Activated CD4-positive, alpha-beta T cell treated with anti-CD3 and anti-CD28 coated beads for 36 hours (primary cell): ENCODE measurements at places on chromosomes 13 and 19.

- DNase-seq: no peak
Measured at GRCh38 chr19:4428326-4428975, 26.0 kb downstream of the CHAF1A start.

DNA sequence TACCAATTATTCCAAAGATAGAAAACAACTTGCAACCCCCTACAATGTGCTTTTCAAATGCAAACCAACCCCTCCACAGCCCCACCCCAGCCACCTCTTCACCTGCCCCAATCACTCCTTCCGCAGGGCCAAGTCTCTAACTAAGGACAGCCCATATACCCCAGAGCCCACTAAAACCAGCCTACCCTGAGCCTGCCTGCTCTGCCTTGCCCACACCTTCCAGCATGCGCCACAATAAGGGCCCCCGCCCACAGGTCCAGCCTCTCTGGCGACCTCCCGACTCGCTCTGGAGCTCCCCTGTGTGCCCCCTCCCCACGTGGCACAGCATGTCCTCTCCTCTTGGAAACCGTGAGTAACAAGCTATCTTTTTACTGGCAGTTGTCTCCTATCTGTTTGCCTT is 42.8 kb upstream of the MEDAG start:
- DNase-seq: no peak

- no peak for DNase-seq
Measured at GRCh38 chr19:31013384-31014020, 335.7 kb downstream of the TSHZ3 start.

GRCh38 chr13:111202745-111203144 is 87.6 kb downstream of the ARHGEF7 start:
- peak; percentile 43 for DNase-seq

DNA sequence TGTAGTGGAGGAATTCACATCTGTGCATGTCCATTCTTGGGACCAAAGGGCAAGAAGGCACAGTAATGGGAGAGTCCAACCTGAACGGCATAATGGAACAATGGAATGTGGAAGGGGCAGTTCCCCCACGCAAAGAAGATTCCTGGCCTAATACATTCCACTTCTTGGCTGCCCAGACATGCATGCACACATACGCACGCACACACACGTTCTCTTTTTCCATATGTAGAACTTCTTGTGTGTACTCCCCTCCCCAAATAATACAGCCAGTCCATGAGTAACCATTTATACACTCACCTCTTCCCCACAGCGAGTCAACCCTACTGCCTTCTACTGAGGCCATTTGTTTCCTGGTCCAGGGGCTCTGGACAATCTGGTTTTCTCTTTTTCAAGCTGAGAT is 6.0 kb upstream of the STK24 start:
- no peak for DNase-seq

GRCh38 chr13:110855363-110855762 is 59.5 kb downstream of the ANKRD10 start:
- DNase-seq: no peak

- peak; percentile 55 for DNase-seq
Measured at GRCh38 chr19:45402298-45403061, 2.4 kb downstream of the PPP1R13L start.

GRCh38 chr19:17358395-17358794 is 18.7 kb downstream of the PLVAP start:
- DNase-seq: no peak

GRCh38 chr19:52648336-52649016 is 10.3 kb upstream of the ZNF83 start:
- no peak for DNase-seq

DNA sequence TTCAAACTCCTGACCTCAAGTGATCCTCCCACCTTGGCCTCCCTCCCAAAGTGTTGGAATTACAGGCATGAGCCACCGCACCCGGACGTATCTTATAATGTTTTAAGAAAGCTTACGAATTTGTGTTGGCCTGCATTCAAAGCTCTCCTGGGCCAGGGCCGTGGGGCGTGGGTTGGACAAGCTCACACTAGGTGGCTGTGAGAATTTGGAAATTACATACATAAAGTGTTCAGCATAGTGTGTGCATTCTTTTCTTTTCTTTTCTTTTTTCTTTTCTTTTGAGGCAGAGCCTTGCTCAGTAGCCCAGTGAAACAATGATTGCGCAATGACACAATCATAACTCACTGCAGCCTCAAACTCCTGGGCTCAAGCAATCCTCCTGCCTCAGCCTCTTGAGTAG is 2.6 kb downstream of the ZSWIM4 start:
- DNase-seq: no peak

GRCh38 chr19:10104665-10105508 is 1.3 kb upstream of the PPAN start:
- peak; percentile 89 for DNase-seq

DNA sequence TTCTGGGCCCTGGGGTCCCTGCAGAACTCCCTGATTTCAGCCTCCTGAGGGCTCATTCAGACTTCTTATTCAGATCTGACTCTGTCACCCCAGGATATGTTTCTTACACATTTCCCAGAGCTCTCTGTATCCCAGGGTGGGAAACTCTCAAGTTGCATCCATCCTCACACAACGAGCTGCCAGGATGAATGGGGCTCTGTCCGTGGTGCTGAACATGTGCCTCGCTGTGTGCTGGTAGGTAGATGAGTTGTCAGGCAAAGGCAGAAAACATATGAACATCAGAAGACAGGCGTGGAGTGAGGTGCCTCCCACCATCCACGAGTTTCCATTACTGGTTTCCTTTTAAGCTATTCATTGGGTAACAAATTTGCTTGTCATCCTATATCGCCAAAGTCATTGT is 11.4 kb upstream of the IGFL1 start:
- DNase-seq: peak; percentile 69

DNA sequence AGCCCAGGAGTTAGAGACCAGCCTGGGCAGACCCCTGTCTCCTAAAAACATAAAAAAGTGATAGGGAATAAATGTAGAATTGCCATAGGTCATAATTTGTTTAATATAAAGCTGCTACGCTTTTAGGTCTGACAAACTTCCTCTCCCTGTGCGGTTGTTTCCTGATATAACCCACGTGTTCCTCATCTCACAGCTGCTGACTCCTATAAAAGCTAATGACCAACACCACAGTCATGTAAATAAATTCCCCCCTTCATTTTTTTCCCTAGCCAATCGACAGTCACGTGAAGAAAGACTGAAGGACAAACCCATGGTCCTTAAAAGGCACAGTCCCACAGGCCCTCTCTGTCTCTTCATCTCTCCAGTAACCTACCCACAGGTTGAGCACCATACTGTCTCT is 27.5 kb downstream of the ZNF266 start:
- no peak for DNase-seq

- peak; percentile 20 for DNase-seq
Measured at GRCh38 chr13:20565115-20565736, 1.7 kb upstream of the IFT88 start.

DNA sequence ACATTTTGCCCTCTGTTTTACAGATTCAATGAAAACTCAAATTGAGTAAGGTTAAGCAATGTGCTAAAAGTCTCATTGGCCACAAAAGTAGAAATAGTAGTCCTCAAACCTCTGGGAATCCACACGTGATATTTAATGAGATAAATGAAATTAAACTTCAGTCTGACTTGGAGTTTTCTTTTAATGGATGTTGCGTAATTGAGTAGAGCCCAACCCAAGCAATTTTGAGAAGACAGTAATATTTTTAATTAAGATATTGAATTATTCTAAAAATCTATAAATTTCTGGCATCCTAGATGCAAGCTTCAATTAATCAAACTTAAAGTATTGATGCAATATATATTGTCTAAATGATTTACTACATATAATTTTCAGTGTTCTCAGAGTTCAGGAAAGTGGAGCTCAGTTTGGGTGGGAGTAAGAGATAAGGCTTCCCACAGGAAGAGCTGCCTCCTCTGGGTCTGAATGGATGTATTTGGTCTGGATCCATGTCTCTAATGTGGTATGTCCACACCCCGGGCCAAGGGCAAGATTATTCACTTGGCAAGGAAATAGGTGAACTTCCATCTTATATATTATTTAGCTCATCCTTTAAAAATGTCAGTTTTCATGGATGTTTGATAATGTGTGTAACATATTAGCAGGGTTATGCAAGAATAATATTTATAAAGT is 6.9 kb downstream of the MBNL2 start:
- no peak for DNase-seq

GRCh38 chr13:48072304-48072703 is 22.6 kb downstream of the MED4 start:
- DNase-seq: no peak

- DNase-seq: no peak
Measured at GRCh38 chr19:14055396-14055795, 6.5 kb downstream of the PALM3 start.

- no peak for DNase-seq
Measured at GRCh38 chr19:15213715-15214381, 13.1 kb upstream of the NOTCH3 start.

GRCh38 chr13:102977471-102977870 is 88.7 kb downstream of the SLC10A2 start:
- DNase-seq: no peak

DNA sequence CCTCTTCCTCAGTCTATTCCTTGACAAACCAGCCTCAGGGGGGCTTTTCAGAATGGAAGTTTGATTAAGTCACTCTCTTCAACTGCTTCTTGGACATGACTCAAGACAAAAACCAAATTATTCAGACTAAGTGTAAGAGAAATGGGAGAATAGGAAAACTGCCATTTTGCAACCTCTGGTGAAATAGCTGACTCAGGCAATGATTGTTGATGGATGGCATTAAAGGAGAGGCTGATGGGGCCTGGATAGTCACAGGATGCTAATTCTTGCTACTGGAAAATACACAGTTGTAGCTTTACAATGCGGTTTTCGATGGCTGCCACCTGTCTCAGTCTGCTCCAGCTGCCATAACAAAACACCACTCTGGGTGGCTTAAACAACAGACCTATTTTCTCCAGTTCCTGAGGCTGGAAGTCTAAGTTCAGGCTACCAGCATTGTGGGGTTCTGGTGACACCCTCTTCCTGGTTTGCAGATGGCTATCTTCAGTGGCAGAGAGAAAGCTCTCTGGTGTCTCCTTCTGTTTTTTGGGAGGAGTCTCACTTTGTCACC is 6.1 kb downstream of the NOSIP start:
- no peak for DNase-seq

GRCh38 chr13:26308836-26309235 is 54.9 kb downstream of the CDK8 start:
- DNase-seq: no peak

GRCh38 chr19:53813996-53814395 is 10.1 kb downstream of the NLRP12 start:
- no peak for DNase-seq

GRCh38 chr13:20291675-20292074 is 59.6 kb upstream of the GJB6 start:
- DNase-seq: no peak

DNA sequence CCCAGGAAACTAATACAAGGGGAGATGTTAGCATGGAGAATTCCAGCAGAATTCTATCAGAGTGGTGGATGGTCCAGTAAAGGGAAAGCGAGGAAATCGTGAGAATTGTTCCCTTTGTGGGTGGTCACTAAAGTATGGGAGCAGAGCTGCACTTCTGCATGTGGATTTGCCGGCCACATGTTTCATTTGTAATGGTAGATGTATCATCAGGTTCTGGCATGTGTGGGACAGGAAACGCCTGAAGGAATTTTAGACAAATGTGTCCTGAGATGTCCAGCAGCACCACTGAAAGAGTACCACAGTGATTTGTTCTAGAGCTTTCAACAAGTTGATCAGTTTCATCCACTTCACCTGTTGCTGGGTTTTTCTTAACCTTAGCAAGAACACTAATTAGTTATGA is 308.4 kb downstream of the SHISA2 start:
- DNase-seq: no peak

DNA sequence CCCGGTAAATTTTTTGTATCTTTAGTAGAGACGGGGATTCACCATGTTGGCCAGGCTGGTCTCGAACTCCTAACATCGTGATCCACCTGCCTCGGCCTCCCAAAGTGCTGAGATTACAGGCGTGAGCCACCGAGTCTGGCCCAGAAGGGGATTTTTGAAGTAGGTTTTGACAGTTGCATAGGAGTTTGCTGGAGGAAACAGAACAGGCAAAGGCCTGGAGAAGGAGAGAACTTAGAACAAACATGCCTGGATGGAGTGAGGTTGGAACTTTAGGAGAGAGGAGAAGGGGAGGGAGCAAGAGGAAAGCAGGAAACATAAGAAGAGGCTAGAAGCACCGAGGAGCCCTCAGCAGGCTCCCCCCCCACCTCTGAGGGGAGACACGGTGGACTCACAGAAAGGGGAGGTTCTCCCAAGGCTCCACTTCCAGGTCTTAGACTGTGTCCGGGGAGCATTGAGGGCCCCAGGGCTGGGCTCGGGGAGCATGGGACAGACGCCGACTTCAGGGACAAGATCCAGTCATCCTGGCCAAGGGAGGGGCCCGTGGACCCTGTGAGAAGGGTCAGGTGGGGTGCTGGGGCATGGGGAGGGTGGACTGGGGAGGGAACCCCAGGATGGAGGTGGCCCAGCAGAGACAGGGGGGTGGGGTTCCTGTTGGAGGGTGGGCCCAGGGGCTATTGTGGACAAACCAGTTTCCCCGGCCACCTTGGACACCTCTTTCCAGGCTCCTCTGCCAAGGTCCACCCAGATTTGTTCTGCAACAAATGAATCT is 1.8 kb upstream of the FBN3 start:
- no peak for DNase-seq

GRCh38 chr19:23823952-23824389 is 65.3 kb upstream of the ZNF681 start:
- DNase-seq: peak; percentile 47

DNA sequence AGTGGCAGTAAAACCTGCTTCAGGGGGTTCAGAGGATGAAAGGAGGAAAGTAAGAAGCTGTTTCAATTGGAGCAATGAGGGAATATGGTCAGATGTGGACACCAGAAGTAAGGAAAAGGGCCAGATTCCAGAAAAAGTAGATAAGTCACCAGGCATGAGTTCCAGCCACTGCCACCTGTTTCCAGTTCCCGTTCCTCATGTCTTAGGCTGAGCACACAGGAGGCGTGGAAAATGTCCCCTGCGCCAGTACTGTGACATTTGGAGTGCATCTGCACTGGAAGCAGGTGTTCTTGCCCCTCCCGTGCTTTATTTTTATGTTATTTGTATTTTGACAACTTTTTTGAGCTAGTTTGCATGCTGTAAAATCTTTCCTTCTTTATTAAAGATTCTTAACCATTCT is 25.3 kb downstream of the LMO7 start:
- no peak for DNase-seq

DNA sequence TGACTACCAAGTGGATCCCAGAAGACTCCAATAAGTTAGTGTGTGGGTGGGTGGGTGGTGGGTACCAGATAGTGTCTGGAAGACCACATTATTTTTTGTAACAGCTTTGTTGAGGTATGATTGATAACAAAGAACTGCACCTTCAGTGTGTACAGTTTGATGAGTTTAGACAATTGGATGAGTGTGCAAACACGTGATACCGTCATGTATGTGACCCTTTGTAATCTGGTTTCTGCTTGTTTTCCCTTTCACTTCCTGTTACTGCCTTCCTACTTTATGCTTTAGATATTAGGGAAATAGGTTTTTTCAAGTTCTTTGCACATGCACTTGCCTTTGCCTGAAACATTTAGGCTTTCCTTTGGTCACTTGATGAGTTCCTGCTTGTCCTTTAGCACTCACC is 8.5 kb downstream of the RPL21 start:
- no peak for DNase-seq

GRCh38 chr13:76873445-76873844 is 12.8 kb downstream of the KCTD12 start:
- DNase-seq: no peak
